ENCODE measurements at places on chromosomes 4 and X.

- DNase-seq: no peak
Measured at GRCh38 chr4:84498203-84498934, 723 bp downstream of the NKX6-1 start.

GRCh38 chr4:142142366-142143054, 506.1 kb downstream of the IL15 start:
- DNase-seq: no peak

- no peak for DNase-seq
Measured at GRCh38 chr4:90606781-90607180, 479.6 kb downstream of the CCSER1 start.

GRCh38 chrX:103360092-103360491, 3.8 kb downstream of the TCEAL9 start:
- no peak for DNase-seq

DNA sequence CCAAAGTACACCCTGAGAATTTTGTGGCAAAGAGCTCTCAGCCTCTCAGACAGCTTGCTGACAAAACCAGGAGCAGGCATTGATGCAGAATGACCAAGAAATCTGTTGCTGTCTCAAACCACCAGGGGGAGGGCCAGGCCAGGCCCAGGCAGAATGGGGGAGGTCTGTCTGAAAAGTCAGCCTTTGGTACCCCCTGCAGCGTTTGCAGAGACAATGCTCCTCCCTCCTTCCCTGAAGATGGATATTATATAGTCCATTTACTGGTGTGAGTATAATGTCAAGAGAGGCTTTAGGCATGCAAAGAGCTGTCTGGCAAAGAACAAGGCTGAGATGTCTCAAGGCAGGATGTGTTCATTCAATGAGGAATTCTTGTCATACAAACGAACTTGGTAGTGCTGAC, 52.9 kb upstream of the TRPC5OS start:
- DNase-seq: no peak

GRCh38 chr4:141388481-141388880, 167.8 kb downstream of the ZNF330 start:
- peak; percentile 55 for DNase-seq

DNA sequence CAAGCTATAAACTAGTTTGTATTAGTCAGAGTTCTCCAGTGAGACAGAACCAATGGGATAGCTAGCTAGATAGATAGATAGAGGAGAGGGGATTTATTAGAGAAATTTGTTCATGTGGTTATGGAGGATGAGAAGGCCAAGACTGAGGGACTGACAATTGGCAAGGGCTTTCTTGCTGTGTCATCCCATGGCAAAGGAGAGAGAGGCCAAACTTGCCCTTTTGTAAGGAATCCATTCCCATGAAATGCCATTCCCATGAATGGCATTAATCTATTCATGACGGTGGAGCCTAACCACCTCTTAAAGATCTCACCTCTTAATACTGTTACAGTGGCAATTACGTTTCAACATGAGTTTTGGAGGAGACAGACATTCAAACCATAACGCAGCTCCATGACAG, 58.1 kb downstream of the LINC00632 start:
- DNase-seq: no peak

DNA sequence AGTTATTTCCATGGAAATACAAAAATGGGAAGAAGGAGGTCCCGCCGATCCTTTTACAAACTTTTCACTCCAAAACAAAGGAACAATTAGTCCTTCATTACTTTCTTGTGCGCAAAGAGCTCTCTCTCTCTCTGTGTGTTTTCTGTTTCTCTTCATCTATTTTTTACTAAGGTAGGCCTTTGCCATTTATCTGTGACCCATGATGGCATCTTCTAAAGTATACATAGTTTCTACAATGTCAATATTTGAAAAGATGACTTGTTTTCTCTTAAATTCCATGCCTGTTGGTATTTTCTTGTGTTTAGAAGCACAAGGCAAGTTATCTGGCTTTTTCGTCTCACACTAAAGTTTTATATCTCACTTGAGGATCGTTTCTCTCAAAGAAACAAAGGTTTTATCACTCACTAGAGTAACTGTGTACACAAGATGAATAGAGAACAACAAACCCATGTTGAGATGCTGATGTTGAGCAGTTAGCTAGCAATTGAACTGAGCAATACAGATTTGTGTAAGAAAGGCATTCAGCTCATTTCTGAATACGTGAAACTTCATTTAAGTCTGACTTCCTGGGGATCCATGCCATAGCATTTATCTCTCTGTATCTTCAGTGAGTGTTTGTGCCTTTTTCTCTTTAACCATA, 250.3 kb downstream of the GBA3 start:
- no peak for DNase-seq

GRCh38 chr4:38757945-38758600, 24.7 kb downstream of the TLR10 start:
- DNase-seq: no peak

DNA sequence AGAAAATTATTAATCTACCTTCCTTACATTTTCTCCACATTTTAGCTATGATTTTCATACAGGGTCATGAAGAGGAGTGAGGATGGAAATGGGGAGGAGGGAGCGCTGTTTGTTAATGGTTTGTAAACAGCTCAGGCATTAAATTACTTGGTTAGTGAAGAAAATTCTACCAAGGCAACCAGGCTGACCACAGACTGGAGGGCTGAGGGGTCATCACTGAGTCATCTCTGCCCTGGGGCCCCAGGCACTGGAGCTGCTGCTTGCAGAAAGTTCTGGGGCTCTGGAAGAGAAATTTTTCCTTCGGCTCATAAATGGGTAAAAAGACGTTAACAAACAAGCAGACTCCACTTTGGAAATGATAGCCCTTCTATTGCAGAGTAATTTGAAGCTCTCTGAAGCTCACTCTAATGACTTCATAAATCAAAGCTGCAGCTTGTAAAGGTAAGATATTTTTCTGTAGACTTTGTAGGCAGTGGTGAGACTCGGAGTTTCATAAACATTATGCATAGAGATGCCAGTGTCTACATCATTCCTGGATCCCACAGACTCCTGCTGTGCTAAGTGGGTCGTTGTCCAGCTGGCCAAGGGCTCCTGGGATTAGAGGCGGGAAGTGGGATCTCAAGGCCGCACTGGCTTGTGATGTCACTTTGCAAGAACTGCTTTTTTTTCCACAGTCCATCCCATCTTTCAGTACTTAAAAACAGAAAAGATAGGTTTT, 159.6 kb downstream of the PTTG2 start:
- peak; percentile 56 for DNase-seq

- no peak for DNase-seq
Measured at GRCh38 chr4:98166025-98166730, 22.9 kb upstream of the STPG2 start.

DNA sequence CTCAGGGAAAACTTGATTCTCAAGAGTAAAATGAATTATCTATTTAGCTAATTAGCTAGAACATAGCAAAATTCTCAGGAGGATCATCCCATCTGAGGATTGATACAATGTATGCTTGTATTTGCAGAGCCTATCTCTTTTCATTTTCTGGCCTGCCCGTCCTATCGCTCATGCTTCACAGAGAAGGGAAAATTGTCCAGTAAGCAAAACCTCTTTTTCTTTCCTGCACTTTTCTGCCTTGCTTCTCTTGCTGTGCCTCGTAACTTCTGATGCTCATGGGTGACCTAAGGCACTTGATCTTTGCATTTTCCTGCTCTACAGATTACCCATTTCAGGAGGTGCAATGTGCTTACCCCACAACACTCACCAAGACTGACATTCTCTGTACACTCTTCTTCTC, 88.1 kb downstream of the GBA3 start:
- no peak for DNase-seq

DNA sequence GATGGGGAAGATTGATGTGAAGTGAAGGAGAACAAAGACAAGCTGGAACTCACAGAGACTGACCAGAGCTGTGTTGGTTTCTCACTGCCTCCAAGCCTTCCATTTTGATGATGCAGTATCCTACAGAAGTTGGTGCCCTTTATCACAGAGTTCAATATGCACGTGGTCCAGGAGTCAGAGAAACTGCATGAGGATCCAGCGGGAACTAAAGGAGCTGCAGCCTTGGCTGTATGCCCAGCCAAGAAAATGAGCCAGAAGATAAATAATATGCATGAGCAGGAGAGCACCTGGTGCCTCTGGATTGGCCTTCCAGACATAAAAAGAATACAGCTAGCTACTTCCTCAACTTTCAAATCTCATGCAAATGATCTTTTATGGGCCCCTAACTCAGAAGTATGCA, 44.3 kb upstream of the DCLK2 start:
- no peak for DNase-seq

- DNase-seq: peak; percentile 10
Measured at GRCh38 chrX:103774070-103774642, 2.5 kb upstream of the PLP1 start.

Data from AG09309 (cell line).